Activated effector memory CD4-positive, alpha-beta T cell treated with anti-CD3 and anti-CD28 coated beads, Interleukin-2, amount 50 U/mL, for 16 hours (primary cell): ENCODE measurements at places on chromosomes 16 and 17.

DNA sequence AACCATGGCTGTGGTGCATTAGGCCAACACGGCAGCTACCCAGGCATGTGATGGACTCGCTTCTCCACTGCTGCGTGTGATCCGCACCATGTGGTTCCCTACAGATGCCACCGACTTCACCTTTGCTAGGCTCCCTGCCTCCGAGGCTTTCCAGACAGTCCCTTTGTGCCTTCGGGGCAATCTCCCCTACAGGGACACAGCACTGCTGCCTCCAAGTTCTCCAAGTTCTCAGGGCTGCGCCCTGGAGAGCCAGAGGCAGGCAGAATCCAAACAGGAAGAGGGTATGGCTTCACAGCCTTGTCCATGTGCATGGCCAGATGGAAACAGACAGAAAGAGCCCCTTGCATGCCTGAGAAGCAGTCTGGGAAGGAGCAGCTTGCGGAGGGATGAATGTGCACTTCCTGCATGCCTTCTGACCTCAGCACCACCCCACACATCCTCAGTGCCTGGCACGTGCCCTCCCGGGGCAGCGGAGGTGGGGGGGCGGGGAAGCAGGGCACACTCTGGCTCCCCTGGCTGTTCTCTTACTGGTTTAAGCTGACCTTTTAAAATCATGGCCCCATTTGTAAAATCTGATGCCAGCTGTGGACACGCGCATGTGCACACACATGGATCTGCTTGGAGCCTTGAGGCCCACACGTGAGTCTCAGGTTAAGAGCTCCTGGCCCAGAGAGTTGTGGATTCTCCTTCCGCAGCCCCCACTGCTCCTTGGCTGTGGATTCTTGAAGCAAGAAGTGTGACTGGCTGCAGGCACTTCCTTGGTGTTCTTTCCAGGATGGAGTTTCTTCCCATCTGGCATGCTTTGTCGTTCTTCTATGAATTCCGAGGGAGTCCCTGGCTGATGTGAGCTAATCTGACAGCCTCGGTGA lies 55.3 kb upstream of the MTSS2 start:
- DNase-seq, result no peak

- DNase-seq, result no peak
Observed at GRCh38 chr17:2094891-2095535, 40.1 kb downstream of the HIC1 start.

GRCh38 chr17:48484256-48484655 lies 46.6 kb downstream of the HOXB1 start:
- no peak for DNase-seq

GRCh38 chr16:8931859-8932258 lies 31.8 kb downstream of the USP7 start:
- peak; percentile 79 for DNase-seq

GRCh38 chr17:76383546-76384221 lies 725 bp upstream of the SPHK1 start:
- peak; percentile 78 for DNase-seq

- no peak for DNase-seq
Observed at GRCh38 chr17:72318131-72318530, 197.3 kb downstream of the SOX9 start.

DNA sequence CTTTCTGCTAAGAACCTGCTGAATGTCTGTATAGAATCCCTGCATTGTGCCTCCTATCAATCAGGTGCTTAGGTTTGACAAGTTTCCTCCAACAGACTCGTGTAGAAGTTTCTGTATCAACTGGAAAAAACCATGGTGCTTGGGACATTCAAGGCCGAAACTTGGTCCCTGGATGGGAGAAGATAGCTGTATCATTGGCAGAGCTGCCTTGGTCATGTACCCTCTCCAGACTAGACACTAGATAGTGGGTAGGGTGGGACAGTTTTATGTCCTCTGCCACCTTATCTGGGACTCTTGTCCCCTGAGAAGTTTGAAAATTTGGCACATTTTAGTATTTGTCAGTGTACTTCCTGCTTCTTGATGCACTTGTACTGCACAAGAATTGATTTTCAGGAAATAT lies 520.8 kb downstream of the WWOX start:
- DNase-seq, result no peak

DNA sequence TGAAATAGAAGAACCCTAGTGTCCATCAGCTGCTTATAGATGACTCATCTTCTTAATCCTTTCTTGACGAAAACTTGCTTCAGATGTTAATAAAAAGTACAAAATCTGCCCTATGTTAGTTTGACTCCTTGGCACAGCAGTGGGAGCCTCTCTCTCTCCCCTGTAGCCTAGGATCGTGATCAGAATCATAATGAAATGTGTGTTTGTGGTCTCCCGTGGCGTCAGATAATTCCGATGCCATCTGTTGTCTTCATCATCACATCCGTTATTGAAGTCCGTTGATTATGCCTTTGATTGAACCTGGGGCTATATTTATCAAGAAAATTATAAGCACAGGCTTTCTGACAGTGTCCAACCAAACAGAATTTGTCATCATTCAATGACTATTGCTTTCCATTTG lies 102.5 kb downstream of the BMERB1 start:
- no peak for DNase-seq

DNA sequence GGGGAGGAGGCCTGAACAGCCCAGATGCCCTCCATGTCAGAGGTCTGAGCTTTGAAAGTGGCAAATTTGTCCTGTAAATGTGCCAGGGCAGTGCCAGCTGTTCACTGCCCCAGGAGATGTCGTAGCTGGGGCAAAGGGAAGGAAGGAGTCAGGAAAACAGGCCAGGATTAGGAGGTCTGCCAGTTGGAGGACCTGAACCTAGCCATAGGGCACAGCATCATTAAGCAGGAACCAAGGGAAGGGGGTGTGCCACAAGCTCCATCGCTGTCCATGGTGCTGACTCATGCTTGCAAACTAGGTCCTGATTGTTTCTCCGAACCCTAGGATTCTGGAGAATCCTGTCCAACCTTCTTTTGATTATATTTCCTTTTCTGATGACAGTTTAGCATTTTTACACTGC lies 124.2 kb downstream of the TMEM132E start:
- no peak for DNase-seq

DNA sequence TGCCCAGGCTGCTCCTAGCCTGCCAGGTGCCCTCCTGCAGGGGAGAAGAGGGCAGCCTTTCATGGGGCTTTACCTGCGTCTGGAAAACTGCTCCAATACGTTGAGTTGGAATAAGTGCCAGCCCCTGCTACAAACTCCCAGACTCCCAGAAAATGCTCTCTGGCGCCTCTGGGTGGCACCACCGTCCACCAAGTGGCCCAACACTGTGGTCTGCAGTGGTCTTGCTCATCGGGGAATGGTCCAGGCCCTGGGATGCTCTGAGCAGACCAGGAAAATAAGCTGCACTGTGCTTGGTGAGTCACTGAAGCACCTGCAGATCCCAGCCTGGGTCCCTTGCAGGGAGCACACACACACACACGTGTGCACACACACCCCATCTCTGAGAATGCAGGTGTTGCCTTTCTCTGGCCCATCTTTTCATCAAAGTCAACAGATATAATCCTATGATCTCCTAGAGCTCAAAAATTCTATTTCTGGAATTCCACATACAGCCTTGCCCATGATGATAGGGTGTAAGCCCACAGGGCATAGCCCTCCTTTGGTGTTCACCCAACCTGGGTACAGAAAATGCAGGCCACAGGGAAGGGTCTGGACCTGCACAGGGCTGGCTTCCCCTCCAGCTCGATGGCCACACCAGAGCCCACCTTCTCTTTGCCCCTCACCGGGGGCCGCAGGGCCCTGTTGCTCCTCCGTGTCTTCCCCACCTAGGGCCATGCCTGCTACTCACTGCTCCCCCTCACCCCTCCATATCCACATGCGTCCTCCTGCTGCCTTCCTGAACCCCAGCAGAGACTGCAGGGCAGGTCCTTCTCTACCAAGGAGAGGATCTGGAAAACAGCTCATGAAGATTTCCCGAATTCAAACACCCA lies 20.5 kb downstream of the CDIP1 start:
- no peak for DNase-seq

- no peak for DNase-seq
Observed at GRCh38 chr16:8178271-8178670, 412.0 kb downstream of the TMEM114 start.

- peak; percentile 33 for DNase-seq
Observed at GRCh38 chr17:77708049-77708448, 250.5 kb upstream of the TNRC6C start.

- no peak for DNase-seq
Observed at GRCh38 chr16:87161822-87162676, 155.1 kb downstream of the C16orf95 start.

DNA sequence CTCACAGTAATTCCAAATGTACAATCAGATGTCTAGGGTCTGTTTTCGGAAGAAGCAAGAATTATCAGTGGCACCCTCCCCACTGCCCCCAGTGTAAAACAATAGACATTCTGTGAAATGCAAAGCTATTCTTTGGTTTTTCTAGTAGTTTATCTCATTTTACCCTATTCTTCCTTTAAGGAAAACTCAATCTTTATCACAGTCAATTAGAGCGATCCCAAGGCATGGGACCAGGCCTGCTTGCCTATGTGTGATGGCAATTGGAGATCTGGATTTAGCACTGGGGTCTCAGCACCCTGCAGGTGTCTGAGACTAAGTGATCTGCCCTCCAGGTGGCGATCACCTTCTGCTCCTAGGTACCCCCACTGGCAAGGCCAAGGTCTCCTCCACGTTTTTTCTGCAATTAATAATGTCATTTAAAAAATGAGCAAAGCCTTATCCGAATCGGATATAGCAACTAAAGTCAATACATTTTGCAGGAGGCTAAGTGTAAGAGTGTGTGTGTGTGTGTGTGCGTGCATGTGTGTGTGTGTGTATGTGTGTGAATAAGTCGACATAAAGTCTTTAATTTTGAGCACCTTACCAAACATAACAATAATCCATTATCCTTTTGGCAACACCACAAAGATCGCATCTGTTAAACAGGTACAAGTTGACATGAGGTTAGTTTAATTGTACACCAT lies 59.7 kb downstream of the HLF start:
- no peak for DNase-seq

DNA sequence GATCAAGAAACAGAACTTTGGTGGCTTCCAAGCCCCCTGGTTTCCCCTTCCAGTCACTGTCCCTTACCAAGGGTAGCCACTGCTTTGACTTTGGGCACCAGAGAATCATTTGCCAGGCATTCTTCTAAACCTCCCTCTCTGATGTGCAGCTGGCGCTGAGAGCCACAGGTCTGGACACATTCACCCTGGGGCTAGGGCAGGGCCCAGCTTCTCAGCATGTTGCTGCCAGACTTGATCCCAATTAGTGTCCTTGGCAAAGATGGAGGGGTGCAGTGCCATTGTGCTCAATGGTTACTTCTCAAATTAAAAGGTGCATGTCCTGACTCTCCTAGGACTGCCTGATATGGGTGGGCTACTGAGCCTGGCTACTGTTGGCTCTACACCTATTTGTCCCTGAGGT lies 7.6 kb upstream of the SLC47A2 start:
- no peak for DNase-seq

GRCh38 chr16:30722443-30722842 lies 23.5 kb downstream of the SRCAP start:
- DNase-seq, result no peak

DNA sequence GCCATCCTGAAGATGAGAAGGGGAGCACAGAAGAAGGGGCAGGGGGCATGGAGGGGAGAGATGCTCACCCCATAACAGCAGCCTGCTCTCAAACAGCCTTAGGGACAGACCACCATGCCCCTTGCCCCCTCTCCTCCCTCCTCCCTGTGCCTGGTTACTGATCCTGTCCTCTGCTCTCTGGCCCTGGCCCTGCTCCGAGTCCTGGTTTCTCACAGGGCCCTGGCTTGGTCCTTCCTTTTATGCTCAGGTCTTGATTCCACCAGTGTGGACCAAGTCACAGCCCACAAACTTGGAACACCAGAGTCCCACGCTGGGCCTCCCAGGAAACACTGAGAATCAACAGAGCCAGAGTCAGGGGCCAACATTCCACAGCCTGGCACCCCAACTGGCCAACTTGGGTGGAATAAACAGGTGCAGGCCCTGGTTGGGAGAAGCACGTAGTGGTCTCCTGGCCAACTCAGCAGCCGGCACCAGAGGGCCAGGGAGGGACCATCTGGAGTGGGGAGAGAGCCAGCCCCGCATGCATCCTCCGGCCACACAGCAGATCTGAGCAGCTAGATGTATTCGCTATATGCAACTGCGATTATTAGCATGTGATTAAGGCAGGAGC lies 44.9 kb upstream of the CDC42EP4 start:
- DNase-seq, result no peak

- DNase-seq, result no peak
Observed at GRCh38 chr16:49920397-49920796, 64.5 kb upstream of the ZNF423 start.

GRCh38 chr17:41140360-41141131 lies at the start of gene KRTAP4-6:
Gene KRTAP4-6 (minus strand): TSS chr17:41140544. CDS start chr17:41140487, 57 bp downstream.
- no peak for DNase-seq

DNA sequence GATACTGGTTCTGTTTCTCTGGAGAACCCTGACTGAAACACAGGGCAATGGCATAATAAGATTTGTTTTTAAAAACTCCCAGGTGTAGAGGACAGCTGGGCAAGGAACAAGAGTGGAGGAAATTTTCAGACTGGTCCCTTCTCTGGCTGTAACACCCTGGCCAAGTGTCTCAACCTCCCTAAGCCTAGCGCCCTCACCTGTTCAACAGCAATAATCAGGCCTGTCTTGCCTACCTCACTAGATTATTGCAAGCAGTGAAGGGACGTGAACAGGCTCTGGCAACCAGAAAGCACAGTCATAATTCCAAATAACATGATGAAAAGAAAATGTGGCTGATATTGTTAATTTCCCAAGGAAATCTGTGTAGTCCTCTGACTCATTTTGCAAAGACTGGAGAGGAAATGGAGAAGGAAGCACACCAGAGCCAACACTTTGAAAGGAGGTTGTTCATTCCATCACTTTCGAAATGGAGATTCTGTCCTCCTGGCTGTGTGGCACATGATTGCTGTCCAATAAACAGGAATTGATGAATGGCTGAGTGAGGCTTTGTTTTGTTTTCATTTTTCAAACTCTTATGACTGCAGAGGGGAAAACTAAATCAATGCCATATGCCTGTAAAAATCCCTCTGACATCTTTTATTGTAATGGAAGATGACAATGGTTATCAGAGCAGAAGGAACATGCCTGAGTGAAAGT lies 87.5 kb upstream of the HLF start:
- DNase-seq, result no peak

- no peak for DNase-seq
Observed at GRCh38 chr17:40180694-40181093, 3.4 kb downstream of the RAPGEFL1 start.

DNA sequence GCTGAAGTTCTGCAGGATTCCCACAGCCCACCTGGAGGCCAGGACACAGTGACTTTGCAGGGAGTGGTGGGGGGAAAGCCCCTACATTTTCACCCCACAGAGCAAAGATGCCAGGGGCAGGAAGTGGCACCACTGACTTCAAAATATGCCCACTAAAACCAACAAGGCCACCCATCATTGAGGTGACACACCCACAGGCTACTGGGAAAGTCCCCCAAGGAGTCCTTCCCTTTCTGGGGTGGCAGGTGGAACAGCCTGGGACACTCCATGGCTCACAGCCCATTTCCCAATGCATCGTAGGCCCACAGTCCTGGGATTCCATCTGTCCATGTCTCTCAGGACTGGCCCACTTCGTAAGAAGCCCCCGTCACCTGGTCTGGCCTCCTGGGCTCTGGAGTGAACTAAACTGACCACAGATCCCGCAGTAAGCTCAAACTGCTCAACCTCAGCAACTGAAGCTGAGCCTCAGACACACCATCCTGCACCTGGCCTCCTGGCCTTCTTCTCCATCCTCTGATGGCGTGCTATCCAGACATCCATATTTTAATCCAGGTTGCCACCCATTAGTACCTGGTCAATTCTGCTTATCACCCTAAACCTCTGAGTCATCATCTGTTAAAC lies 7.5 kb upstream of the CCL1 start:
- DNase-seq, result no peak

- DNase-seq, result no peak
Observed at GRCh38 chr17:38418062-38418692, 10.1 kb upstream of the ARHGAP23 start.

GRCh38 chr17:71842986-71843385 lies 277.8 kb upstream of the SOX9 start:
- no peak for DNase-seq
